ENCODE measurements at places on chromosomes 7 and 10. TPM values are rescaled to one million over a fixed set of nuclear protein-coding genes. Genes with fewer than 3 reads are reported as not detected.

The EGR2 gene
- total RNA-seq: 5.1 TPM

The ZPBP gene
- total RNA-seq: not detected

The BTBD16 gene
- total RNA-seq: not detected

The TMEM229A gene
- 0.26 TPM for total RNA-seq

The HSPA12A gene
- total RNA-seq: 8.4 TPM

The PITX3 gene
- total RNA-seq: 1.5 TPM

The PRKAR1B gene
- 16.3 TPM for total RNA-seq

The LRIT2 gene
- not detected for total RNA-seq

The CHST3 gene
- 26.3 TPM for total RNA-seq

The TMEM213 gene
- total RNA-seq: not detected

The HPSE2 gene
- total RNA-seq: not detected

The ERCC6 gene
- 22.4 TPM for total RNA-seq

The DNAJB12 gene
- total RNA-seq: 22.9 TPM

The GPER1 gene
- total RNA-seq: 3.4 TPM

The SPDYE9 gene
- total RNA-seq: not detected

The TET1 gene
- total RNA-seq: 5.4 TPM

The LGI1 gene
- not detected for total RNA-seq

The LDB3 gene
- 0.23 TPM for total RNA-seq

The ZP3 gene
- total RNA-seq: 6.5 TPM

The SPDYE2B gene
- not detected for total RNA-seq

The DHX32 gene
- total RNA-seq: 23.7 TPM

The EVX1 gene
- total RNA-seq: not detected

The PRXL2A gene
- 12.2 TPM for total RNA-seq

The METTL2B gene
- 23.6 TPM for total RNA-seq

The COBL gene
- not detected for total RNA-seq

The ZNF248 gene
- 2.9 TPM for total RNA-seq

The HKDC1 gene
- total RNA-seq: not detected

The C1QL3 gene
- not detected for total RNA-seq

The TMEM270 gene
- total RNA-seq: not detected

The SNCG gene
- 16.2 TPM for total RNA-seq

The EPDR1 gene
- 5.8 TPM for total RNA-seq

The AHR gene
- 64.2 TPM for total RNA-seq

The ZNF277 gene
- 49.6 TPM for total RNA-seq

The PLEKHS1 gene
- not detected for total RNA-seq

The ITGA8 gene
- total RNA-seq: 0.94 TPM

The CLRN3 gene
- not detected for total RNA-seq

The KCNH2 gene
- 0.12 TPM for total RNA-seq

The NKX6-2 gene
- not detected for total RNA-seq

The SLC26A4 gene
- total RNA-seq: 0.17 TPM

The CYP3A4 gene
- not detected for total RNA-seq

The SORBS1 gene
- total RNA-seq: 1.1 TPM

The SPDYE1 gene
- not detected for total RNA-seq
